WERI-Rb-1 (cell line): ENCODE measurements at places on chromosomes 7 and 10.

DNA sequence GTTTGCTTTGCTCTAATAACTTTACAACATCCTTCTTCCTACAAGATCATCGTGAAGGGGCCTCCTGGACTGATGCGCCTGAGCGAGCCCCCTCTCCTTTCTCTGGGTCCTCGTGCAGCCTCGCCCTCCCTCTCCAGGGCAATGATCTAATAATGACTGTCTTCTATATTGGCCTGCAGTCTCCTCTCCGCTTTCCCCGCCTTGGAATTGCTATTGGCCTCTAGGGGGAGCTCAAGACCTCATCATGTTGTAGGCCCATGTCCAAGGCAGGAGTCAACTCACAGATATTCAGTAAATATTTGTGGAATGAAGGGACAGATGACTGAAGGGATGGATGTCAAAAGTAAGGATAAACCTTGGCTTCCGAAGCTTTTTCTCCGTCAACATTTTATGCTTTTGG, 1180.3 kb downstream of the TYW1 start:
- peak; percentile 81 for DNase-seq

DNA sequence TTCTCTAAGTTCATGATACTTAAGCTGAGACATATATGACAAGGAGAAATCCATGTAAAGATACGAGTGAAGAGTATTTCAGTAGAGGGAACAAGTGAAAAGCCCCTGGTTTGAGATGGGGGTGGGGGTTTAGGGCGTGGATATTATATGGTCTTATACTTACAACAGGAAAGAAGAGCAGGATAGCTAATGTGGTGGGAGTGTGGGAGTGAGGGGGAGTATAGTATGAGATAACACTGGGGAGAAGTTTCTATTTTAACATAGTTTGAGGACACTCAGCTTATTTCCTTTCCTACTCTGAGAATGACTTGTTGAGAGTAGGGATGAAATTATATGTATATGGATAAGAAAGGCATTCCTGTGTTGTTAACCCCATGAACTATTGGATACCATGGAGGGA, 36.5 kb downstream of the MCU start:
- DNase-seq = no peak

- DNase-seq = no peak
Observed at GRCh38 chr10:1043532-1043995, 5.4 kb downstream of the IDI1 start.

DNA sequence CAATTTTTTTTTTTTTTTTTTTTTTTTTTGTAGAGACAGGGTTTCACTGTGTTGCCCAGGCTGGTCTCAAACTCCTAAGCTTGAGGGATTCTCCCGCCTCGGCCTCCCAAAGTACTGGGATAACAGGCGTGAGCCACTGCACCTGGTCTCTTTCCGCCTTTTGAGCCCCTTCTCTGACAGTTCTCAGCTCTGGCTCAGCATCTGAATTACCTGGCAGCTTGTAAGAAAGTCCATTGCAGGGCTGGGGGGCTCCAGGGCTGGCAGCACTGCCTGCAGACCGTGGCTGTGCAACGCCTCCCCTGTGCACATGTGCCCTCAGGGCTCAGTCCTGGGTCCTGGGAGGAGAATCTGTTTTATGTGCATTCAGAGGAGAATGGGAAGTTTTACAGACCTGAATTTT, 37.6 kb downstream of the VWA2 start:
- DNase-seq = no peak

GRCh38 chr10:110672580-110672919, 28.4 kb downstream of the RBM20 start:
- no peak for DNase-seq

GRCh38 chr10:118732245-118733165, 22.3 kb downstream of the CACUL1 start:
- DNase-seq = no peak
